Activated CD8-positive, alpha-beta memory T cell treated with anti-CD3 and anti-CD28 coated beads for 24 hours (primary cell): ENCODE measurements at places on chromosomes 6 and 20.

- peak; percentile 15 for DNase-seq
Measured at GRCh38 chr6:44723439-44724197, 336.1 kb downstream of the CDC5L start.

DNA sequence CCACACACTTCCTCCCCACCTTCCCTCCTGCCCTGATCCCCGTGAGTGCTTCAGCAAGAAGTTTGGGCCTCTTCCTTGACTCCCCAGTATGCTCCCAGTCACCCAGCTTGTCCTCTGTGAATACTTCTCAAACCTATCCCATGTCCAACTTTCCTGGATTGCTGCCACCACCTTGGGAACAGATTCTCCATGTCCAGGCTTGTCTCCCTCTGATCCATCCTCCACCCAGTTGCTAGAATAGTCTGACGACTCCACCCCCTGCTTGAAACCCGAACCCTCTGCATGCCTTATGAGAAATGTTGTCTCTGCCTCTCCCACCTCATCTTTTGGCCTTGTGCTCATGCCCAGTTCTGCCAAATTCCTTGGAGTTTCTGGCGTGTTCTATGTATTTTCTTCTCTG lies 108.0 kb downstream of the PPP1R14C start:
- DNase-seq, result no peak

DNA sequence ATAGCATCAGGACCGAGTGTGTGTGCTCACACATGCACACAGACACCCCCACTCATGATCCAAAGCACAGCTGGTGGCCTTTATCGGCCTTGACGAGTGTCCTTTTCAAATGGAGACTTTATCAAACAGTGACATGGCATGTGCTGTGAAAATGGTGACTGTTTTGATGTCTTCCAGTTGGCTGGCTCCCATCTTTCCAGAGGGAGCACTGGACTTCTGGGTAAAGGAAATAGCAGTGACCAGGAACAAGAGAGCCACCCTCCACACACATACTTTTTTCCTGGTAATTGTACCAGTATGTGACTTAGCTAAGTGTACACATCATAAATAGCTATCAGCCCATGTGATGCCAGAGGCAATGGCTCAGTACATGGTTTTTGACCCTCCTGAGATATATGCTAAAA lies 52.7 kb downstream of the ZDHHC14 start:
- no peak for DNase-seq

GRCh38 chr6:56382416-56382940 lies 135.1 kb upstream of the COL21A1 start:
- no peak for DNase-seq
